ENCODE measurements at places on chromosomes 7 and 10.

- DNase-seq = peak; percentile 20
Measured at GRCh38 chr10:60798031-60798430, 19.8 kb downstream of the CDK1 start.

DNA sequence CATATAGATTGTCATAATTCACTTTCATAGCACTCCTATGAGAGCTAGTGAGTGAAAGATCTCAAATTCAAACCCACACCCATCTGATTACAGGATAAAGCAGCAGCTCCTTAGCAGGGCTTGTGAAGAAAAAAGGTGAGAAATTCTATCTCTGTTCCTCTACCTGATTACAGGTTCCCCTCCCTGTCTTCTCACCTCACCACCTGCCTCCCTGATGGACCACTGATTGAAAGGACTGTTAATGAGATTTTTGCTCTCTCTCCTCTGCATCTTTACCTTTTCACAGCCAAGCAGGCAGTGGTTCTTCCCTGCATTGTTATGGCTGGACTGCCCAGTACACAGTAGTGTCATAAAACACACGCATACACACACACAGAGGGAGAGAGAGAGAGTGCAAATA is 228.5 kb downstream of the MTERF1 start:
- no peak for DNase-seq

DNA sequence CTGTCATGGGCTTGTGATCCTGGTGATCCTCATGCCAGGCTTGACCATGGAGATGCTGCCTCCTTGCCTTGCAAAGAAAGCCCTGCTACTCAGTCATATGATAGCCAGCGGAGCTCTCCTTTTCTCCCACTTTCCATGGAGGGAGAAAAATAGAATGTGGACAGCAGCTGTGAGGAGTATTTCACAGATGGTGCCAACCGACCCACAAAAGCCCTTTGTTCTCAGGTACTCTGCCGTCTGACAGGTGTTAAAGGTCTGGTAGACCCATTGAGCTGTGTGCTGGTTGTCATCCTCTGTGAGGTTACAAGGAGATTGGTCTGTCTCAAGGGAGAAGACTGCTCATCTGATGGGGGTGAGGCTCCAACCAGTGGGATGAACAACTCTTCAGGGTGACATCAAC is 29.5 kb upstream of the COBL start:
- DNase-seq = no peak

DNA sequence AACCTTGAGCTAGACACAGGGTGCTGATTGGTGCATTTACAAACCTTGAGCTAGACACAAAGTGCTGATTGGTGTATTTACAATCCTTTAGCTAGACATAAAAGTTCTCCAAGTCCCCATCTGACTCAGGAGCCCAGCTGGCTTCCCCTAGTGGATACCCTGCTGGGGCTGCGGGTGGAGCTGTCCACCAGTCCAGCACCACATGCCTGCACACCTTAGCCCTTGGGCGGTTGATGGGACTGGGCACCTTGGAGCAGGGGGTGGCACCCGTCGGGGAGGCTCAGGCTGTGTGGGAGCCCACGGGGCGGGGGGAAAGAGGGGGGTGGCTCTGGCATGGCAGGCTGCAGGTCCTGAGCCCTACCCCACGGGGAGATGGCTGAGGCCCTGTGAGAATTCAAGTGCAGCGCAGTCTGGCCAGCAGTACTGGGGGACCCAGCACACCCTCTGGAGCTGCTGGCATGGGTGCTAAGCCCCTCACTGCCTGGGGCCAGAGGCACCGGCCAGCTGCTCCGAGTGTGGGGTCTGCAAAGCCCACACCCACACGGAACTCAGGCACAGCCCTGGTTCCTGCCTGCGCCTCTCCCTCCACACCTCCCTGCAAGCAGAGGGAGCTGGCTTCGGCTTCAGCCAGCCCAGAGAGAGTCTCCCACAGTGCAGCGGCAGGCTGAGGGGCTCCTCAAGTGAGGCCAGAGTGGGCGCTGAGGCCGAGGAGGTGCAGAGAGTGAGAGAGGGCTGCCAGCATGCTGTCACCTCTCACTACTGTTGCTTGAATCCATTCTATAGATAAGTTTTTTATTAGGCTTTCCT is 369.8 kb upstream of the SMIM30 start:
- DNase-seq = no peak

GRCh38 chr7:1377111-1377909 is 82.0 kb downstream of the MICALL2 start:
- no peak for DNase-seq

DNA sequence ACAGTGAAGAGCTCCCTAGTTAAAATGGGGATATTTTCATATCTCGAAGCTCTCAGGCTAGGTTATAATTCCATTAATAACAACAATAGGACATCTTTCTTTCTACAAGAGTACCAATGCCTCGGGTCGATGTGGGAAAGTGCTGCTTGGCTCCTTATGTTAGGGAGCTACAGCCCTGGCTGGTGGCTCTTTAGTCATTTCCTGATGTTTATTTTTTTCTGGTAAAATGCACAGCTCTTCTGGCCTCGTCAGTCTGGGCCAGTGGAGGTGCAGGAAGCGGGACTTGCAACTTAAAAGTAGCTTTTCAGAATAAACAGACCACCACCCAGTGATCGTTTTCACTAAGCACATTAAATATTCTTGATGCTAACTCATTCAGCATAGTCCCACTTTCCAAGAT is 58.3 kb downstream of the MKX start:
- no peak for DNase-seq

DNA sequence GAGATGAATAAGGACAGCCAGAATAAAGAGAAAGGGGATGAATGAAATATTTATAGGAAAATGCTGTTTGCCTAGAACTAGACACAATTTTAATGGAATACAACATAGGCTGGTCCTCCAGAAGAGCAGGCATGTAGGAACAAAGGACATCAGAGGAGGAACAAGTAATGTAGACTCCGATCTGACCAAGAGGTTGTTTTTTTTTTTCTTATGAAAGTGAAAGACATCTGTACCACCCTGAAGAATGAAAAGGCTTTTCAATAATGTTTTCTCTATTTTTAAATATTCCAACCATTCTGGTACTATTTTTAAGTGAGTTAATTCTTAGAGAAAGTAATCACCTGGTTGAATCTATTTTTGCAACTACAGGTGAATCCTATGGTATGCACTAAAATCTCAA is 136.9 kb upstream of the PTN start:
- no peak for DNase-seq

- peak; percentile 90 for DNase-seq
Measured at GRCh38 chr7:46752881-46753366, 829.0 kb downstream of the TNS3 start.

GRCh38 chr10:125602825-125603224 is 80.1 kb downstream of the TEX36 start:
- no peak for DNase-seq

- no peak for DNase-seq
Measured at GRCh38 chr7:132435016-132435990, 141.0 kb downstream of the PLXNA4 start.

DNA sequence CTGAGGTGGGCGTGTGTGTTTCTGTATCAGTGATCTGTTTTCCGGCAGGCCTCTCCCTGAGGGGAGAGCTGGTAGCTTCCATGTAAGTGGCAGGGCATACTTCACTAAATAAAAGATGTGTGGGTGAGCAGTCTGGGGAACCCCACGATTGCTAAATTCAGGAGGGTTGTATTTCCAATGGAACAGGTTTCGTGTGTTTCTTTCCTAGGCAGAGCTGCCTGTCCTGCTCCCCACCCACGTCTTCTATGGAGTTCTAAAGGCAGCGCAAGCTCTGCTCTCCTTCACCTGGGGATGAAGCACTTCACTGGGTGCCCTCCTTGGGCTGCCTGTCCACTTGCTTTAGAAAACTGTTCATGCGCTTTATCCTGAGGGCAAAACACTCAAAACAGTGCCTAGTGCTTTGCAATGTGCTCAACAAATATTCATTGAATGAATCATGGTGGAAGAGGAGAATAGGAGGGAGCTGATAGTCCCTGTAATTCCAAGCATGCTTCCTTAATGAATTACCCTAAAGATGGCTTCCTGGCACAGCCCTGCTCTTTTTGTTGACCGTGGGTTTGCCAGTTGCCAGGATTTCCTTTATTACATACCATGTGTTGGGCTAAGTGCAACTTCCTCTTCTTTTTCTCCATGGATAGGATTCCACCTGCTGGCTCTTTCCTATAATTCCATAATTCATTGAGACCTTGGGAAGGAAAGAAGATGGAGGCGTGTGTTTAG is 50.6 kb upstream of the SRPK2 start:
- peak; percentile 96 for DNase-seq

- DNase-seq = no peak
Measured at GRCh38 chr10:125859128-125859817, 21.8 kb downstream of the DHX32 start.

- DNase-seq = no peak
Measured at GRCh38 chr7:29637374-29637773, 73.7 kb downstream of the PRR15 start.

DNA sequence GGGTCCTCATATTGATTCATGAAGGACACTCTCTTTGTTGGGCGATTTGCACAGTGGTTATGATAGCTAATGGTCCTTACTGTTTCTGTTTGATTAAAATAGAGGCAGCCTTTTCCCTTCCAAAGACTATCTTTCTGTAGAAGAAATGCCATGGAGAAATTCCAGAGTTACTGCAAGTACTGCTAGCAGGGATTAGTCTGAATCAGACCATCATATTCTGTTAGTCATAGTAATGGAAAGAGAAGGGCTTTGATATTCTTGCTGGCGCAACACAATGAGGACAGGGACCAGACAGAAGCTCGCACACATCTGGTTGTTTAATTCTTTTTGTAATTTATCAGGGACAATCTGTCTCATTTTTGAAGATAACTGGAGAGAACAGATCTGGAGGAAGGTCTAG is 304.5 kb upstream of the FZD8 start:
- DNase-seq = no peak

GRCh38 chr7:5646846-5647245 is 134.6 kb downstream of the RNF216 start:
- DNase-seq = peak; percentile 33

DNA sequence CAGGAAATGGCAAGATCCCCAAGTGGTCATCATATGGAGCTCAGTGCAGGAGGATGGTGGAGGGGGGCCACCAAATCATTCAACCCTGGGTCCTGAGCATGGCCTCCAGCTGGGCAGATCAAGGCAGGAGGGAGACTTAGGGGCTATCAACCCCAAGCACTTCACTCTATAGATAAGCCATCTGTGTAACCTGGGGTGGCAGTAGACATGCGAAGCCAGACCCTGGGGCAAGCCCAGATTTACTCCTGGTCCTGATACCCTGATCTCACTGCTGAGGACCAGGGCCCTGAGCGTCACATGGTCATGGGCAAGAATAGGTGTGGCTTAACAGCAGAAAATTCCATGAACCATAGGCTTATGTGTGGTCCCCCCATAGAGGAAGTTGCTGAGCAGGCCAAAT is 173.0 kb upstream of the ADCY1 start:
- no peak for DNase-seq

- no peak for DNase-seq
Measured at GRCh38 chr7:100544967-100545359, 6.0 kb downstream of the AGFG2 start.

DNA sequence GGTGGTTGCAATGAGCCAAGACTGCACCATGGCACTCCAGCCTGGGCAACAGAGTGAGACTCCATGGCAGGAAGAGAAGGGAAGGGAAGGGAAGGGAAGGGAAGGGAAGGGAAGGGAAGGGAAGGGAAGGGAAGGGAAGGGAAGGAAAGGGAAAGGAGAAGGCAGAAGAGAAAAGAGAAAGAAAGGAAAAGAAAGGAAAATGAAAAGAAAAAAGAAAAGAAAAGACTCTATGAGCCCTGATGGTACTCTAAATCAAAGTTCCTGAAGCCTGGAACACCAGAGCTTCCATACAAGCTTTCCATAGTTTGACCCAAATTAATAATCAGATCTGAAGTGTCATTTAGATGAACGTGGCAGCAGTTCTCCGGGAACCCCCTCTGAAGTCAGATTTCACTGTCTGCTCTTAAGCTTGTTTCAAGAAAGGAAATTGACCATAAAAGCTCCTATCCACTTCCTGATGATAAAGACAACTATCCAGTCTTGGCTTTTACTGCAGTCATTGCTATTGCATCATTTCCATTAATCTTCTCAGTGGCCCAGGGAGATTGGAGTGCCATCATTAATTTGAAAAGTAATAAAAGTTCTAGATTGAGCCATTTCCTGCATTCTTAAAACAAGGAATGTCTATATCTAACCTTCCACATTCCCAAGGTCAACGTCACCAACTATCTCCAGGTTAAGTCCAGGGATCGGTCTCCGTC is 44.2 kb upstream of the FRMD4A start:
- DNase-seq = peak; percentile 37

DNA sequence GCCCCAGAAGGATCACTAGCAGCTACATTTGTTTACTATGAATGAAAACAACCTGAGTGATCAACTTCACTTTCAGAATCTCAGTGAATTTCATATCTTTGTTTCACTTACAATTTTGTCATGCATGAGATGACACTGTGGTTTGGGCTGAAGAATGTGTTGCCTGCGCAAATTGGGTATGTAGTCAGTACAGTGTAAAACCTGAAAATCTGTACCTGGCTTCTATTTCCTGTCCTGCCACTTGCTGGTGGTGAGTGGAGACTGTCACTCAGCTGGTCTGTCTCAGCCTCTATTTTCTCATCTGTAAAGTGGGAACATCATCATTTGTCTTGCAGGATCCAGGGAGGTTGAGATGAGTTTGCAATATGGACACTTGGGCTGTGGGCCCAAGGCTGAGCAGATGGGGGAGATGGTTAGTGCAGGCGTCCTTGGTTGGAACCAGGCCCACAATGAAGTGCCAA is 118.0 kb downstream of the WDFY4 start:
- DNase-seq = no peak

GRCh38 chr7:144027070-144027469 is 21.7 kb upstream of the OR2A5 start:
- peak; percentile 52 for DNase-seq

GRCh38 chr10:76306856-76307255 is 875.4 kb downstream of the LRMDA start:
- DNase-seq = no peak

Measured in HFFc6 (cell line).